ENCODE measurements at places on chromosomes 1 and 21.

DNA sequence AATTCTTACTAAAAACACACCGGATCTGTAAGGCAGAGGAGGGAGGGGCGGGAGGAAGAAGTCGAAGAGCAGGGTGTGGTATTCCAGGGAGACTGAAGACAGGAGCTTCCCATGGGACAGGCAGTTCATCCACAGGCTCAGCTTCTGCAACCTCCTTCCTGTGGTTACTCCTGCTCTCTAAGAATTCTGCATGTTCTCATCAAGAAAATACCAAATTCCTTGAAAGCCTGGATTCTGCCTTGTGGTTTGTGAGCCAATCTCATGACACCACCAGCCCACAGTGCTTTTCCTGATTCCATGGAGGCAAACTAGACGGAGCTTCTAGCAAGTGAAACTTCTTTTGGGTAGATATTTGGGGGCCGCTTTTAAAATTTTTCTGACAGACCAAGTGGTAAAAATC lies 1.1 kb upstream of the ST6GALNAC3 start:
- no peak for DNase-seq

- DNase-seq, result no peak
These were observed 83.8 kb downstream of the HS2ST1 start for GRCh38 chr1:86998280-86998679.

- DNase-seq, result no peak
These were observed 14.3 kb upstream of the CD34 start for GRCh38 chr1:207925210-207925609.

DNA sequence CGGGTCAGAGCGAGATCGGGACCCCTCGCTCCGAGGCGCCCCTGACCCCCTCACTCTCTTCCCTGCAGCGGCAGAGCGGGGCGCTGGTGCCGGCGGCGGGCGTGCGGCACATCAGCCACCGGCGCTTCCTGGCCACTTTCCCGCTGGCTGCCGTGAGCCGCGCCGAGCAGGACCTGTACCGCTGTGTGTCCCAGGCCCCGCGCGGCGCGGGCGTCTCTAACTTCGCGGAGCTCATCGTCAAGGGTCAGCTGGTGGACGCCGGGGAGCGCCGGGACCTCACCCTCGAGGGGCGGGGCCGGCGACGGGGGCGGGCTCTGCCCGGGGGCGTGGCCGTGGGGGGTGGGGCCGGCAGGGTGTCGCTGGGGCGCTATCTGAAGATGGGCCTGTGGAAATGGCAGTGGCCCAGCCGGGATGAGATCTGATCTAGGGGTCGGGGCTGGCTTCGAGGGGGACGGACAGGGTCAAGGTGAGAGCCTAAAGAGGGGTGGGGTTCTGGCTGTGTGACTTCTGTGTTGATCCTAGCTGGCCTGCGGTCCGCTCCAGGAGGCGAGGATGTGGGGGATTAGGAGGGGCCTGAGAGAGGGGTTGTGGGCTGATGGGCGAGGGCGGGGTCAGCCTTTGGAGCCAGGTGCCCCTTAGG lies 23.6 kb downstream of the PTPRU start:
- DNase-seq, result no peak

DNA sequence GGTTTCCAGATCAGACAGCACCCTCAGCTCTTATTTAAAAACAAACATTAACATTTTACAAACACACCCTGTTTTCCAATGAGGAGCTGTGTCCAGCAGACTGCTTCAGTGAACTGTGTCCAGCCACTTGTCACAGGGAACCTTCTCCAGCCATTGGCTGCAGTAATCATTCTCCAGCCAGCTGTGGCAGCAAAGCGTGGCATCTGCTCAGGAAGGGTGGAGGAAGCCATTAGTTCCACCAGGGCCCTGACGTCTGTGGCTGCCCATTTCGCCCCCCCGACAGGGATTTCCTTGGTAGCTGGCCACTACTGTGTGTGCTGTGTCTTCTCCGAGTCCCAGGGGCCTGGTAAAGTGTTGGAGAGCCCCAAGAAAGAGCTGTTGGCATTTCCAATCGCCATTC lies 62.9 kb upstream of the SELENON start:
- DNase-seq, result no peak

GRCh38 chr1:157359314-157360022 lies 192.8 kb downstream of the FCRL5 start:
- no peak for DNase-seq

- DNase-seq, result no peak
These were observed 68.2 kb downstream of the ARHGEF16 start for GRCh38 chr1:3522564-3523265.

- no peak for DNase-seq
These were observed 28.4 kb downstream of the MAN1C1 start for GRCh38 chr1:25644962-25645361.

GRCh38 chr1:94599095-94599813 lies 57.7 kb upstream of the F3 start:
- DNase-seq, result no peak

GRCh38 chr1:168867941-168868634 lies 139.1 kb upstream of the DPT start:
- DNase-seq, result peak; percentile 10

GRCh38 chr1:32743380-32744070 lies 41.0 kb upstream of the SYNC start:
- DNase-seq, result no peak

- no peak for DNase-seq
These were observed 245.0 kb downstream of the USH2A start for GRCh38 chr1:216178281-216178680.

DNA sequence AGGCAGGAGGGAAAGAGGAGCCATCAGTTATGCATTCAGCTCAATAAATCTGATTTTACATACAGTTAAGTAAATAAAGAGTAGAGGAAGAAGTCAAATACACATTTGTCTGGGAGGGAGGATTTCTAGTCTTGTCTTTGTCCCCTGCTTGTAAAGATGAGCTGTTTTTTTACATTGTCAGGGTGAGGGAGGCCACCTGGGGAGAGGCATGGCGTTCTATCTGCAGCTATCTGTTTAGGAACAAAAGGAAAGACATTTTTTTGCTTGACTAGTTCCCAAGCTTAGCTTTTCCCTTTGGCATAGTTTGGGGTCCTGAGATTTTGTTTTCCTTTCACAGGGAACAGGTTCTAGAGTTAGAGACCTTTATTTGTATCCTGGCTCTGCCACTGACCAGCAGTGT lies 14.9 kb downstream of the RAD54L start:
- DNase-seq, result no peak

- no peak for DNase-seq
These were observed 33.1 kb upstream of the FOXO6 start for GRCh38 chr1:41328001-41328615.

- no peak for DNase-seq
These were observed 27.1 kb downstream of the FTCD start for GRCh38 chr21:46128106-46128932.

DNA sequence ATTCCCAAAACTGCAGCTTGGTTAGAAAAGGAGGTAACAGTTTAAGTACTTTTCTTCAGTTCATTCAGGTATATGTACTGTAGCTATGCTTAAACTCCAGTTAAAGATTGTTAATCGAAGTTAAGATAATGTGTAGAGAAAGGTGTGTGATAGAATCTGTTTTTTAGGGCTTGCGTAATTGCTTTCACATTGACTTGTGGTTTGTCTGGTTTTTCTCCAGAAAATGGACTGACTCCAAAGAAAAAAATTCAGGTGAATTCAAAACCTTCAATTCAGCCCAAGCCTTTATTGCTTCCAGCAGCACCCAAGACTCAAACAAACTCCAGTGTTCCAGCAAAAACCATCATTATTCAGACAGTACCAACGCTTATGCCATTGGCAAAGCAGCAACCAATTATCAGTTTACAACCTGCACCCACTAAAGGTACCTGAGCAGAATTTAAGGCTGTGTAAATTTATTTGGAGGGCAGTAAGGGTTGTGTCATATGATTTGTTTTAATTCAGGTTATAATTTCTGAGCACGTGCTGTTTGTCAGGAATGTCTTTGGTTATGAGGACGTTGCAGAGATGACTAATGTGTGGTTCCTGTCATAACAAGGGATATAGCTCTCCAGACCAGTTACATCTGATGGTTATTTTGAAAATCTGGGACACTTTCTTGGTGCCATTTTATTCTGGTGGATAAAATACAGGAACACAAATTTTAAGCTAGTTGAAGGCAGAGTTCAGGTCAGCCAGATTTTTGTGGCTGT lies 26.0 kb downstream of the ATF6 start:
- no peak for DNase-seq

DNA sequence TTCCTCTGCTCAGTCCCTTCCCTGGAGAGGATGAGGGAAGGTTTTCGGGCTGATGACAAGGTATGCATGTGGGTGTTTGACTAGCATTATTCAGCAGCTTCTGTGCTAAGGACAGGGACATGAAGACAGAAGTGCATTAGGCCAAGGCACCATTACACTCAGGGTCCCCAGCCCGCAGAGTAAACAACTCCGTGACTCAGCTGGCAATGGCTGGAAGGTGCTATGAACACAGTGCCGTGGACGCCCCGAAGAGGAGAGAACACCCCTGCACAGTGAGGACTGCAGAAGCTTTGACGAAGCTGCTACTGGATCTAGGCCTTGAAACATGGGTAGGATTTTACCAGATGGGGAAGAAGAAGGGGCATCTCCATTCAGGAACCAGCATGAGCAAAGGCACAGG lies 13.7 kb upstream of the EPS8L3 start:
- no peak for DNase-seq

DNA sequence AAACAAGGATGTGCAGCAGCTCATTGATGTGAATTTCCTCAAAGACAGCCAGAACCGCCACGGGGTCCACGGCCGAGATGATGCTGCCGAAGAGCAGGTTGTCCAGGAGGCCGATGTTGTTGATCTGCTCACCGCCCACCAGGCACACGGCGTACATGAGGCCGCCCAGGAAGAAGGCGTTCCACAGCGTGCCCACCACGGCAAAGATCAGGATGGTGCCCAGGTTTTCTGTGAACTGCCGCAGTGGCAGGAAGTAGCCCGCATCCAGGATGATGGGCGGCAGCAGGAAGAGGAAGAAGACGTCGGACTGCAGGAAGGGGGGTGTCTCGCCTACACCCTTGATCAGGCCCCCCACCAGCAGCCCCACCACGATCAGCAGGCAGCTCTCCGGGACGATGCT lies 41.1 kb downstream of the SLC9A1 start:
- no peak for DNase-seq

DNA sequence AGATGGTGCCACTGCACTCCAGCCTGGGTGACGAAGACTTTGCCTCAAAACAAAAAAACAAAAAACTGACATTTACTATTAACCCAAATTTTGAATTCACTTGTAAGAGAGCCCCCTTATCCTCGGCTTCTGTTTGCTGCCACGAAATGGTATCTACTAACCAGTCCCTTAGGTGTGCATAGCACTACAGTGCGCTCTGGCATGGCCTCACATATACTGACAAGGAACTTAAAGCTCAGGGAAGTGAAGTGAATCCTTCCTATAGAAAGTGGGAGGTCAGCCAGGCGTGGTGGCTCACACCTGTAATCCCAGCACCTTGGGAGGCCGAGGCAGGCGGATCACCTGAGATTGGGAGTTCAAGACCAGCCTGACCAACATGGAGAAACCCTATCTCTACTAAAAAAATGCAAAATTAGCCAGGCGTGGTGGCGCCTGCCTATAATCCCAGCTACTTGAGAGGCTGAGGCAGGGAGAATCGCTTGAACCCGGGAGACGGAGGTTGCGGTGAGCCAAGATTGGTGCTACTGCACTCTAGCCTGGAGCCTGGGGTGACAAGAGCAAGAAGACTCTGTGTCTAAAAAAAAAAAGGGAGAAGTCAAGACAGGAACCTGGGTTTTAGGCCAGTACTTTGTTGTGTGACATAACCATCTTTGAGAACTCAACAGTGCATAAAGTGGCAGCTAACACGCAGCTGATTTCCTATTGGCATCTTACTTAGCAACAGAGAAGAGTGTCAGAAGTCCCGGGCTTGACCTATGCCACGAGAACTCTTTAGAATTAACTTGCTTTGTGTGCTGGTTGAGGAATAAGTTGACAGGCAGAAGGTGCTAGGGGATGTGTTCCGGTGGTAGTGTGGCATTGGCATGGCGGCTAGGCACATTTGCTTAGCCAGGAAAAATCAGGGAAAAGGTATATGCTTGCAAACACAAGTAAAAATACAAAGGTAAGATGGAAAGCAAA lies 16.8 kb downstream of the ERRFI1 start:
- no peak for DNase-seq
